ENCODE measurements at places on chromosomes 6 and 20.
A peak's percentile ranks its signal among the peaks of the same experiment; 100 is the strongest.

DNA sequence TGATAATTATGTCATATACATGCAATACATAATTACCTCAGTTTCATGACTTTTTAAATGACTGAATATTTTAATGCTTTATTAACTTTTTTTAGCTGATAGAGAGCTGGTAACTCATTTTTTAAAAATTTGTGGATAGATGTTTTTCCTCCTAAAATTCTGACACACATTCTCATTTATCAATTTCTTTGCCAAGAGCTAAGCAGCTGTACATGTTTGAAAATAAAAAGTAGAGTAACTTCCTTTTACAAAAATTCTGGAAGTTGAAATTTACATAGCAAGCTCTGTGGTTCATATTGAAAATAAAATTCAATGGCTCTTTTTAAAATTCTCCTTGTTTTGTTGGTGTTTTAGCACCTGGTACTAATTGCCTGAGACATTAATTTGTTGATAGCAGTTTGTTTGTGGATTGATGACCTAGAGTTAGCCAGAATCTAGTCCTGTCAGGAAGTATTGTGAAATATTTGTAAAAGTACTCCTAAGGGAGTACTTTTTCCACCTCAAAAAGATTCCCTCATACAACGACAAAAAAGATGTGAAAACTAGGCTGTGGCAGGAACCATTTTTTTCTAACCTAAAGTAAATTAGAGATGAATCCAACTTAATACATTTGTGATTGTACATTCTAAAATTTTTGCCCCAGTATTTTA, 621.8 kb downstream of the BCKDHB start:
- no peak for DNase-seq

GRCh38 chr20:23325107-23325506, 25.5 kb upstream of the NXT1 start:
- DNase-seq: no peak

- DNase-seq: no peak
Measured at GRCh38 chr20:22559711-22560318, 24.6 kb downstream of the FOXA2 start.

- DNase-seq: no peak
Measured at GRCh38 chr6:91782802-91783201, 1195.9 kb upstream of the MAP3K7 start.

DNA sequence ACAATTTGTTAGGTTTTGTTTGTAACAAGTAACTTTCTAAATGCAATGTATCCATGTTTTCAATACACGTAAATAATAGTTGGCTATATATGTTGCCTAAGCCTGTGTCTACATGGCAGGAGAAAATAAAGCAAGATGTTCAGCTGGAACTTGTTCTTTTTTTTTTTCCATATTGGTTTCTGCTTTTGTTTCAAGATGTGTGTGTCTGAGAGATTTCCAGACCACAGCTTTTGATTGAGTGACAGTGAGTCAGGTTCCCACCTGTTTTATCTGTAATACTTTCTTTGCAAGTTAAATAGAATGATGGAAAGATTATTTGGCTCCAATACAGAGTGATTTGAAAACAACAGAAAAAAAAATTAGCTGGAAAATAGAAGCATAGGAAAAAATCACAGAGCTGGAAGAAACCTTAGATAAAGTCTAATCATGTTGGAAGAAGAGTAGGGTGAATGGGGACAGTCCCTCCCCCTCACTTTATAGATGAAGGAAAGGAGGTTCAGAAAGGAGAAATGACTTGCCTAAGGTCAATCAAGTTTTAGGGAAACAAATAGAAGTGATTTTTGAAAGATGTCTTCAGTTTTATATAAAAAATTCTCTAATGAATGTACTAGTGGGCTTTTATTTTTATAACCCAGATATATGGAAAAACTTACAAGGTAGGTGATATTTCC, 150.9 kb upstream of the STMND1 start:
- DNase-seq: no peak

DNA sequence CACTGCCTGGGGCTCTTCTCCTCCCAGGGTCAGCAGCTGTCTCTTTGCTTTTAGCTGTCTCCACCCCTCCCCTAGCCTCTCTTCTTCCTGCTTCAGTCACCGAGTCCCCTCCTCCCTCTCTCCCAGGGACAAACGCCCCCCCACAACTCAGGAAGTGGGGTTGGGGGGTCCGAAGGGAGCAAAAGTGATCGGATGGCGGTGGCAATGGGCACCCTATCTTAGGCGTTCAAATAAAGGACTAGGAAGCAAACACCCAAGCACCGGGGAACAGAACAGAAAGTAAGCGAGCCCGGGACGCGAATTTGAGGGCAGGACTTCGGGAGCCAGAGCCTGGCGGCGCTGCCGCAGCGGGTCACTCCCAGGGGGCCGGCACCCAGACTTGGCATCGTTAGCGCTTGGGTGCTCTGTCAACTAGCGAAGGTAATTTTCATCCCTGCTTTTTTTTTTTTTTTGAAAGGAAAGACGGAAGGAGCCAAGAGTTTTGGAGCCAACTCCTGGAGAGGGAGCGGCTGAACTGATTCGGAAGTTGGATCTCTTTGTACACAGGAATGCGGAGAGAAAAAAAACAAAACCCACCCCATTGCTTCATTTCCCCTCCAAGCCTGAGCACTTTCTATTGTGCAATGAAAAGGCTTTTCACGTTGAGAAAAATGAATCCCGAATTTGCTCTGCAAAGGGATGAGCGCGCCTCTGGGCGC, 815 bp upstream of the ITPR3 start:
- DNase-seq: no peak

DNA sequence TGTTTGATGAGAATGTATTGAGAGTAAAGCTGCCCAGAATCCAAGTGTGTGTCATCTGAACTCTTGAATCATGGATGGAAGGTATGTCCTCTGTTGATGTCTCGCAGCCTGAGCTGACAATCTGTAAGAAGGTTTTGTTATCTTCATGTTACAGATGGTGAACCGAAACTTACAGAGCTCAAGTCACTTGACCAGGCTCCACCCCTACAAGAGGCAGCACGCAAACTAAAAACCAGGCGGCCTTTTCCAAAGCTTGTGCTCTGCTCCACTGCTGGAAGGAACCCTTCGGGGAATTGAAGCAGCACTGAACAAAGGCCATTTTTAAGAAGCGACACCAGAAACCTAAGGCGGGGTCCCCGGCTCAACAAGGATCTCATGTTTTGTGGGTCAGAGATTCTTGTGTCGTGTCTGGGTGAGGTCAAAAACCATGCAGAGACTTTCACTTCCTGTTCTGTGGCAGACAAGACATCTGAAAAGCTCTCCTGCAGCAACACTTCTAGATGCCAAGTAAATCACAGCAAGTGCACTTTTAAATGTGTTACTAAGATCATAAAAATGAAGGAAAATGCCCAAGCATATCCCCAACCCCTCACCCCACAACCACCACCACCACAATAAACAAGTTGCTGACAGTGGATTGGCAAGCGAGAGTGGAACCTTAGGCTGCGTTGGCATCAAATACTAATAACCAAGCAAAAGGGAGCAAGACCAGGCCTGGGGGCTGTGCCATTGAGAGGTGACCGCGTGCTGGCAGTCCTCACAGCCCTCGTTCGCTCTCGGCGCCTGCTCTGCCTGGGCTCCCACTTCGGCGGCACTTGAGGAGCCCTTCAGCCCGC, 27.3 kb downstream of the NQO2 start:
- peak; percentile 29 for DNase-seq

DNA sequence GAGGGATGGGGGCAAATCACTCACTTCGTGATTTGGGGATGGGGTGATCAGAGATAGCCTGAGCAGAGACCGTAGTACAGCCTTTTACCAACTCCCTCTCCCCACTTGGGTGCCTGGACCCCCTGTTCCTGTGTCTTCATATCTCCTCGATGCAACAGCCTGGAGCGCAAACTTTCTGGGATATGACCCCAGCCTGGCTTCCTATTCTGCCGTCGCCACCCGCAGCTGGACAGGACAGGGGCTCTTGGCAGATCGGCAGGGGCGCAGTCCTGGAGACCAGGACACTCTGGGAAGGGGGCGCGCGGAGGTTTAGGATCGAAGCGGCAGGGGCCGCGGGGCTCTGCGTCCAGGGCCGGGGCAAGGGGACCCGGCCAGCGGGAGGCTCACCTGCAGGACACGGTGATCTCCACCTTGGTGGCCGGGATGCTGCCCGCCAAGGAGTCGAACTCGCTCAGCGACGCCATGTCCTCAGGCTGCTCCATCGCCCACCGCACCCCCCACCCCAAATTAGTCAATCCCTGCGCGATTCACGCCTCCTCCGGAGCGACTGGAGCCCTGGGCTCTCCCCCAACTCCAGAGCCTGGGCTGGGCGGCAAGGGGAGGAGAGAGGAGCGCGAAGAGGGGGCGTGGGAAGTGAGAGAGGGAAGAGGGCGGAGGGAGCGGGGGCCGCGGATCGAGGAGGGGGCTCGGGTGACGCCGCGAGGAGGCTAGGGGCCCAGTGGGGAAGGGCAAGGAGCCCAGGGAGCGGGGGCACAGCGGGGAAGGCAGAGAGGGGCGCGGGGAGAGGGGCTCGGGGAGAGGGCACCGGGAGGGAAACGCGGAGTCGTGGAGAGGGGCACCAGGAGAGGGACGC, at the start of gene CPNE5:
Gene CPNE5 (minus strand): TSS at position 549 of the 853 bp plus-strand sequence. CDS start 67 bp downstream, at position 482.
- no peak for DNase-seq

DNA sequence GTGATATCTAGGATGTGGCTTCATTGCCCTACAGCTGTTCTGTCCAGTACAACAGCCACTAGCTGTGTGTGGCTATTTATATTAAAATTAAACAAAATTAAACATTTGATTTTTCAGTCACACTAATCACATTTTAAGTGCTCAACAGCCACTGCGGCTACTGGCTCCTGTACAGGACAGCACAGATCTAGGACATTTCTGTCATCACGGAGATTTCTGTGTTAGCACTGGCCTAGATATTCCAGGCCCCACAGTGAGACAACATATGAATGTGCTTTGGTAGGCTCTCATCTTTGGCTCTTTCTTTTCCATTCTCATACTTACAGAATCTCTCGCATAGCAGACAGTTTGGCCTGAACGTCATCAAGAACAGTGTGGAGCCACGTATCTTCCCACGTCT, 48.4 kb upstream of the ZBTB24 start:
- no peak for DNase-seq

DNA sequence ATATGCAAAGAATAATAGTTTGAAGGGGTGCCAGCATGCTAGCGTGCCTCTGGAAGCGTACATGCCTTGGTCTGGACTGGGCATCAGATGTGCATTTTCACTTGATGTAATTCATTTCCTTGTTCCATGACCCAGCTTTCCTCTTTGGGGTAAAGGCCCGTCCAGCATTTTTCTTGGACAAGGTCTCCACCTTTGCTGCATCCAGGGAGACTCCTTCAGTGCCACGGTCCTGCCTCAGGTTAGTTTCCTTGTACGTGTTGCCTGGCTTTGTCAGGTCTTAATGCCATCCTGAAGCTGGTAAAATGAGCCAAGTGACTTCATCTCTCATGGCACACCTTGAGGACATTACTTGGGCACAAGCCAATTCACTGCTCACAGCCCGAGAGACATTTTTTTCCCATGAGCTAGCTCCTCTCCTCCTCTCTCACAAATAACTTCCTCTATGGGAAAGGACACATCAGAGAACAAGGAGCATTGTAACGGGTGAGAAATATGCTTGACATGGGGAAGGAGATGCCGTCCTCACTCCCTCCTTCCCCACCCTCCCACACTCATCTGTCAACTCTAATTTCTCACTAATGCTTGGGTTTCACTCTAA, 23.9 kb downstream of the EDN1 start:
- no peak for DNase-seq

DNA sequence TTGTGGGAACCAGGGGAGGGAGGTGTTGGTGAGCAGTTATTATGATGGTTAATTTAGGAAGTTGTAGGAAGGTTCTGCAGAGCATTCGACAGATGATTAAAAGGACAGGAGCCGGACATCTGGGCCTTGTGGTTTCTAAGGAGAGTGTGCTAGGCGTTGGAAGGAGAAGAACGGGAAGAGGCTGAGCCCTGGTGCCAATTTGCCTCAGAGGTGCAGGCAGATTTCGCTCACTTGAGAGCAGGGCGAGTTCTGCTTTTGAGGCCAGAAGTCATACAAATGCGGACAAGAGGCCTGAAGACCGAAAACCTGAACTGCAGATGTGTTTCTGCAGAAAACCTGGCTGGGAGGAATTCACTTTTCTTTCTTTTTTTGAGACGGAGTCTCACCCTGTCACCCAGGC, 30.5 kb upstream of the RPS6KA2 start:
- DNase-seq: no peak

GRCh38 chr6:103153016-103153415, 1706.7 kb downstream of the HACE1 start:
- no peak for DNase-seq

GRCh38 chr6:169701311-169701953, 397 bp downstream of the WDR27 start:
- no peak for DNase-seq

GRCh38 chr6:130558131-130558530, 192.3 kb downstream of the TMEM200A start:
- DNase-seq: no peak

DNA sequence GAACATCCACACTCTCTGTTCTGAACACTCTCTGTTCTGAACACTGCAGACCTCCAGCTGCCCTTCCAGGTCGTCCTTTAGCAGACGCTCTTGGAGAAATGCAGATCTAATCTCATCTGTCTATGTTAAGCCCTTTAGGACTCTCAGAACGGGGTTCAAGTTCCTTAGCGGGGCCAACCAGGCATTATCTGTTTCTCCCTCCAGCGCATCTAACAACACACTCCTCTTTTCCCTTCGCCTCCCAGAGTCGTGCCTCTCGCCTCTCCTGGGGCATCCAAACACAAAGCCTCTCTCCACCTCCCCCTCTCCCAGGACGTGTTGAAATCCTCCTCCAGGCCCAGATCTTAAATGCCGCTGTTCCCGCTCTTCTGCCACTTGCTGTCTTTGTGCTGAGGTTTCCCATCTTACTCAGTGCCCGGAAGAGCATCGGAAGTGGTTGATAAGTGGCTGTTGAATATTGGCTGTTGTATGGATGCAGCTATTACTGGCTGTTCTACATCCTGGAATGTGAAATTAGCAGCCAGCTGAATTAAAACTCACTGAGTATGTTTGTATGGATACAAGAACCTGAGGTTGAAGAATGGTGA, 108.4 kb upstream of the GGTLC1 start:
- DNase-seq: no peak

- DNase-seq: no peak
Measured at GRCh38 chr20:32230707-32231106, 23.0 kb downstream of the POFUT1 start.

DNA sequence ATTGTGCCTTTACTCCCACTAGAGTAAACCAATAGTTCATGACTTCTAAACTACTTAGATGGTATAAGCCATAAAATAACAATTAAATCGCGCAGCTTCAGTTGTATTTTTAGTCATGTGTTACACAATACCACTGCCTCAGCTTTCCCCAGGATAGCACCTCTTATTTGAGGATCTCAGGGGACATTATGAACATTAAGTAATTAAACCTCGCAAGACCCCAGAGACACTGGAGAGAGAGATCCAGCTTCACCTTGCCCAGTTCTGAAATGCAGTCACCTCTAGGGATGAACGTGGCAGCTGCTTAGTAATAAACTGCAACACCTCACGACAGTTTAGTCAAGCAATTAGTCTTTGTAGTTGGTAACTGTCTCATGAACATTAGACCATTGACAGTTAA, 87.1 kb downstream of the CFAP61 start:
- no peak for DNase-seq

- DNase-seq: peak; percentile 88
Measured at GRCh38 chr20:57388953-57389694, 2.1 kb upstream of the RBM38 start.

- DNase-seq: no peak
Measured at GRCh38 chr20:40811660-40812414, 122.8 kb upstream of the MAFB start.
